Bronchial epithelial cell (primary cell): ENCODE measurements at places on chromosomes 16 and 17.

DNA sequence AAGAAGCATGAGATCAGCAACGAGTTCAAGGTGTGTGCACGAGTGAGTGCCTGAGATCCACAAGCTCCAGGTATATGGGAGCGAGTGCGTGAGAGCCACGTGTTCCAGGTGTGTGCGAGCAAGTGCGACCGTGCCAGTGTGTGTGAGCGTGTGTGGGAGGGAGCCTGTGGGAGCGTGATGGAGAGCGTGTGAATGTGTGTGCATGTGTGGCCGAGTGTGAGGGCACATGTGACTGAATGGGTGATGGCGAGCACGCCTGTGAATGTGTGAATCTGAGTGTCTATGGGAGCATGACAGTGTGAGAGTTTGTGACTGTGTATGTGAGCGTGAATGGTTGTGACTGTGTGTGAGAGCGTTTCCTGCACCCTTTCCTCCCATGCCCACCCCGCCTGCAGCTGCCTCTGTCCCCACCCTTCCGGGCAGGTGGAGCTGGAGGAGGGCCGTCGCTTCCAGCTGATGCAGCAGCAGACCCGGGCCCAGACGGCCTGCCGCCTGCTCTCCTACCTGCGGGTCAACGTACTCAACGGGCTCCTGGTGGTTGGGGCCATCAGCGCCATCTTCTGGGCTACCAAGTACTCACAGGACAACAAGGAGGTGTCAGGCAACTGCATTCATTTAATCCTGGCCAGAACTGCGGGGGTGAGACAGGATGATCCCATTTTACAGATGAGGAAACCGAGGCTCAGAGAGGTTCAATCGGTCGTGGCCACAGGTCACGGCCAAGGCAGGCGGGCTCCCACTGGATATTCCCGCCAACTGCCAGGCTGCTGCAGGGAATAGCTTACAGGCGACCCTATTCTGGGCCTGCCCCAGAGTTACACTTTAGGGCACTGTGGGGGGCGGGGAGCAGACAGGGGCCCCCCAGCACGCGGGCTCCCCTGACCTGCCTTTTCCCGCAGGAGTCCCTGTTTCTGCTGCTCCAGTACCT lies 3.7 kb downstream of the TMC8 start:
- DNase-seq: peak; percentile 47

- no peak for DNase-seq
These were observed 4.7 kb downstream of the VASN start for GRCh38 chr16:4376126-4376892.

DNA sequence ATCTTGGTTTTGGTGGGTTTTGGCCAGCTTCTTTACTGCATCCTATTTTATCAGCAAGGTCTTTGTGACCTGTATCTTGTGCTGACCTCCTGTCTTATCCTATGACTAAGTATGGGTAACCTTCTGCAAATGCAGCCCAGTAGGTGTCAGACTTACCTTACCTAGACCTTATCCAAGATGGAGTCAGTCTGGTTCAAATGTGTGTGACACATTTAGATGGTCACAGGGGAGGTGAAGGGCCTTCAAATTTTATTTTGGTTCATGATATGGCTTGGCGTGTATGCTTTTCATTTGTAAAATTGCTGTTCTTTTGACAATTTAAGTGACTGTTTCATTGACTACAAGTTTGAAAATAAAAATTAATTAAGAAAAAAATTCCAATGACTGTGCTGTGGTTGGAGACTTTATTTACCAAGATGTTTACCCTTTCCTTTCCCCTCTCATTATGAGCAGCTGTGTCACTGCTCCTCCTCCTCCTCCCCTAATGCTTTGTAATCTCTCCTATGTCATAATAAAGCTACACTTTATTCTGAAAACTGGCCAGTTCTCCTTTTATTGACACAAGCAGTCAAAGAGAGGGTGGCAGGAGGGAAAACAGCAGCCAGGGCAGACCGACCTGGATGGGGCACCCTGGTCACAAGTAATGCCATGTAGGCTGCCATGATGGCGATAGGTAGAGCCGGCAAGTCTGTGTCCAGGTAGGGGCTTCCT lies 49.4 kb downstream of the TNFRSF13B start:
- DNase-seq: peak; percentile 44

GRCh38 chr17:80869481-80870145 lies 122.0 kb upstream of the CHMP6 start:
- no peak for DNase-seq

GRCh38 chr17:7673239-7673638 lies 14.1 kb downstream of the TP53 start:
- DNase-seq: no peak

DNA sequence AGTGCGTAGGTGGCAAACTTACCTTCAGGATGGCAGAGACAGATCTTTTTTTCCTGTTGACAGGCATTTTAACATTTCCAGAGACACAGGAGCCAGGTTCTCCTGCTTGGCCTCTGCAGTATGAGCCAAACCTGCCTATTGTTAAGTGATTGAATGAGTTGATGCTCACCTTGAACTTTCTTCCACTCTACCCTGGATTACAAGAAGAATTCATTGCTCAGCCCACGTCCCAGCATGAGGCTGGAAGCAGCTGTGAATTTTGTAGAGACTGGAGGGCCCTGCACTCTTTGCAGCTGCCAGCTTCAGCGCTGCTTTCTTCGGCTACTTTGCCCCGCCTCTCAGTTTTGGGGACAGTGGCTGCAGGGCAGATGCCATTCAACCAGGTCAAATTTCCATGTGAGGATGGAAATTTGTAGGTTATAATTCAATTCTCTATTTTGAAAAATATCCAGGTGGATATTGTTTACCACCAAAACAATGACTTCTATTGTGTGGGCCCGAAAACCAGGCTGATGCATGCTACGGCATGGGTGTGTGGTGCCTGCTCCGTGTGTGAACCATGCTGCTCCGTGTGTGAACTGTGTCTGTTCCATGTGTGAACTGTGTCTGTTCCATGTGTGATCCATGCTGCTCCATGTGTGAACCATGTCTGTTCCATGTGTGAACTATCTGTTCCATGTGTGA lies 75.2 kb upstream of the METTL9 start:
- no peak for DNase-seq

DNA sequence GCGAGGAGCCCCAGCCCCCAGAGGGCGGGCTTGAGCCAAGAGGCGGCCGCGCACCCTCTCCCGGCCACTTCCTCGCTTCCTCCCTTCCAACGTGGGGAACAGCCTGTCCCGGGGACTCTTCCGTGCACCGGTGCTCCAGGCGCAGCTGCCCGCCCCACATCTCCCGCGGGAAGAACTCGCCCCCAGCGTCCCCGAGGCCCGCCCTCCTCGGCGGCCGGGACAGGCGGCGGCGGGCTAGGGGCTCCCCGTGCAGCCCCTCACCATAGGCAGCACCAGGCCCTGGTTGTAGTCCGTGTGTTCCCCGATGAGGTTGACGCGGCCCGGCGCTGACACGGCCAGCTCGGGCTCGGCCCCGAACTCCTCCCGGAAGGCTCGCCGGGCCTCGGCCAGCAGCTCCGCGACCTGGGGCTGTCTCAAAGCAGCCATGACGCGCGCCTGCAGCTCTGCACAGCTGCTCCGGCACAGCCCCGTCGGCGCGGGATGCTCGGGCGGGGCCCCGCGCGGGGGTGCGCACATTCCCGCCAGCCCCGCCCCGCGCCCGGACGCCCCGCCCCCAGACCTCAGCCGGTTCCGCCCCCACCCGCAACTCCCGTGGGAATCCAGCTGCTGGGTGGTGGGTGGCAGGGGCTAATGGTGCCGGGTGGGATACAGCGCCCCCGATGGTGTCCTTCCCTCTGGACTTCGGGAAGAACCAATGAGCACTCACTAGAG lies at the start of gene GALK1:
GALK1 (minus strand) TSS at position 482 of the 711 bp plus-strand sequence; CDS start at position 426, 56 bp downstream.
- peak; percentile 51 for DNase-seq

GRCh38 chr16:586047-586644 lies 3.7 kb upstream of the RAB40C start:
- no peak for DNase-seq

GRCh38 chr17:72396121-72396520 lies 275.3 kb downstream of the SOX9 start:
- DNase-seq: no peak

GRCh38 chr16:938136-938535 lies 32.6 kb downstream of the LMF1 start:
- DNase-seq: no peak

DNA sequence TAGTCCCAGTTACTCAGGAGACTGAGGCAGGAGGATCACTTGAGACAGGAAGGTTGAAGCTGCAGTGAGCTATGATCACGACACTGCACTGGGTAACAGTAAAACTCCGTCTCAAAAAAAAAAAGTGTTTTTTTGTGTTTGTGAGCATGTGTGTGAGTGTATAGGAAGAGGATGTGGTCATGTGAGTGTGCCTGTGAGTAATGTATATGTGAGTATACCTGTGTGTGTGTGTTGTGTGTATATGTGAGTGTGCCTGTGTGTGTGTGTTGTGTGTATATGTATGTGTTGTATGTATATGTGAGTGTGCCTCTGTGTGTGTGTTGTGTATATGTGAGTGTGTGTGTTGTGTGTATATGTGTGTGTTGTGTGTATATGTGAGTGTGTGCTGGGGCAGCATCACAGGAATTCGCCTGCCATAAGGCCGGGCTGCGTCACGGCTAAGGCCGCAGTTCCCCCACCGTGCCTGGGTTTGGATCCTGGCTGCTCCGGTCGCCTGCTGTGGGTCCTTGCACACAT lies 21.4 kb upstream of the NPTX1 start:
- no peak for DNase-seq

DNA sequence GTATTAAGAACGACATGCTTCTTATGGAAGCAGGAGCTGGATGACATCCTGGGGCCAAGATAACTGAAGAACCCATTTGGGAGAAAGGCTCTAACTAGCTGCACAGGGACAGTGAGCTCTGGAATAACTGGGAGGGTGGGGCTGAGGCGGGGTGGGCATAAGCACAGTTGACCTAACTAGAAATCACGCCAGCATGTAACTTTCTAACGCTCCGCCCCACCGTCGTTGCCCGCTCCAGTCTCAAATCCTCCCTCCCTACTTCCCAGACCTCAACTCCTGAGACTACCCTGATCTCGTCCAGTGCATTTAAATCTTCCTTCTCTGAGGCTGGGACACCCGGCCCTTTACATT lies 436 bp downstream of the PHB1 start:
- DNase-seq: peak; percentile 4

DNA sequence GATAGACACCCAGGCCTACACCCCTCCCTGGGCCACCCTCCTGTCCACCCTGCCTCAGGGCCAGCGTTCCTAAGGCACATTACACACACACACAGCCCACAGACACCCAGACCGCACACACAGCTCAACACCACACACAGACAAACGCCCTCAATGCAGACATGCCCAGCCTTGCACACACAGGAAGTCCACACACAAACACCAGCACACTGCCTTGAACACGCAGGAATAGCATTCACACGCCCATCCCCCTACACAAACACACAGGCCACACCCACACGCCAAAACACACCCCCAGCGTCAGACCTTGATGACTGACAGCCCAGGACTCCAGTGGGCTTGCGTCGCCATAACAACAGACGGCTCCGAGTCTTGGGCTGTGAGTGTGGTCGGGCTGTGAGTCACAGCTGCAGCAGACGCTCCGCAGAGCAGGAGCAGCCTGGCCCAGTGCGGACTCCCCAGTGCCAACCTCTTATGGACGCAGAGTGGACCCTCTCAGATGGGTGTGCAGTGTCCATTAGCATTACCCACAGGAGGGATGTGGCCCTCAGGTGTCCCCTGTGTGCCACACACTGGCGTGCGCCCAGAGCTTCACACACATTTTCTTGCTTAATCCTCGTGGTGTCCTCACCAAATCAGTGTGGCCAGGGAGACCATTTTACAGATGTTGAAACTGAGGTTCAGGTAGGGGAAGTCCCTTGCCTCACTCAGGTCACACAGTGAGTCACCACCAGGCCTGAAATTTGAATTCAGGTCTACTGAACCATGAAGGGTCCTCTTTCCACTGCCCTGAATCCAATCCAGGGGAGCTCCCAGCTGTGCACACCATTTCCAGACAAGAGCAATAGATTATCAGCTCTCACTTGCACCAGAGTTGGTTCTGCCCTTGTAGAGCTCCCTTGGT lies 17.8 kb upstream of the RAI1 start:
- DNase-seq: peak; percentile 94
